ENCODE measurements at places on chromosomes 12 and 14.

- DNase-seq: no peak
These were observed 2.9 kb downstream of the GLT1D1 start for GRCh38 chr12:128856035-128856790.

DNA sequence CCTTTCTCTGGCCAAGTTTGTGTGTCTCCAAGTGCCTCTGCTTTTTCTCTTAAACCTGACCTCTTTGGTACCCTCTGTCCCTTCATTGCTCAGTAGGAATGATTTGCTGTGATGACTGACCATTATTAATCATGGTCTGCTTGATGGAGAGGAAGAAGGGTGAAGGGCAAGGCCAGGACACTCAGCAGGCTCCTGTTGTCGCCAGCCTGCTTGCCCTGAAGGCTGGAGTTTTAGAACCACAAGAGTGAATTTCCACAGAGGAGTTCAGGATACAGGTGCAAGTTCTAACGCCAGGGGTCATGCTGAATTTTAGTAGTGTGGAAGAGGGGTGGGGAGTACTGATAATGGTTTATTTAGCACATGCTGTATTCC, 2.8 kb upstream of the ITGA5 start:
- DNase-seq: no peak

- no peak for DNase-seq
These were observed 96.1 kb downstream of the PIWIL1 start for GRCh38 chr12:130433834-130434233.

GRCh38 chr12:6957151-6957701, 6.1 kb downstream of the PTPN6 start:
- no peak for DNase-seq

DNA sequence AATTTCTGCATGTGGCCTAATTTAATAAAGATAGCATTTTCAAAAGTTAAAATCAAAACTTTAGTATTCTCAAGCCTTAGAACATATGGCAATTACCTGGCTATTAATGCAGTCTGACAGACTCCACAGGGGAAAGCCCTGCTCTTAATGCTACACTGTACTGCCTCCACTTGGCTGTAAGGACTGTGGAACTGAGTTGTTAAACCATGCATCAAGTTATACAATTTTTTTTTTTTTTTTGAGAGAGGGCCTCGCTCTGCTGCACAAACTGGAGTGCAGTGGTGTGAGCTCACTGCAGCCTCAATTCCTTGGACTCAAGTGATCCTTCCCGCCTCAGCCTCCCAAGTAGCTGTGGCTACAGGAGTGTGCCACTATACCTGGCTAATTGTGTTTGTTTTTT, 19.0 kb upstream of the NDUFA12 start:
- no peak for DNase-seq

DNA sequence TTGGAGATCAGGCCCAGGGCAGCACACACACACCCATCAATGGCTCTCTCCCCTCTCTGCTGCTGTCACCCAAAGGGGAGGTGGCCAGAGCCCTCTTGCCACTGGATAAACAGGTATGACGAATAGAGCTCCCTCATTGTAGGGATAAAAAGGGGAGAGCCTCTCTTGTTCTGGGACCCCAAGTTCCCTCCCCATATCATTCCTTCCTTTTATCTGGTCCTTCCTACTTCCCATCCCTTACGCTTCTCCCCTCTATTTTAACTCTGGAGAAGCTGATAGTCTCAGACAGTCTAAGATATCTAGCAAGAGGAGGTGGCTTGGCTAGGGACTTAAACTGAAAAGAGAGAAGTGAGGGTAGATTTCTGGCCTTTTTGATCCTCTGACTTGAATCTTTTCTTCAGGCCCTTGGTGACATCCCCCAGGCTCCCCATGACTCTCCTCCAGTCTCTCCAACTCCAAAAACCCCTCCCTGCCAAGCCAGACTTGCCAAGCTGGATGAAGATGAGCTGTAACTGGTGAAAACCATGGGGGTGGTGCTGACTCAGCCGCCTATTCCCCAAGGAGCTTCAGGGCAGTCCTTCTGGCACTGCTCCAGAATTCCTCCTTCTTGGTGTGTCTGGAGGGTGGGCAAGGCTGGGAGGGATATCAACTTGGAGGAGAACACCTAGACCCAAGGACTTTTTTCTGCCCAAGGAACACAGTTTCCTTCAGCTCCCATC, 5.3 kb downstream of the ARHGEF25 start:
- no peak for DNase-seq

DNA sequence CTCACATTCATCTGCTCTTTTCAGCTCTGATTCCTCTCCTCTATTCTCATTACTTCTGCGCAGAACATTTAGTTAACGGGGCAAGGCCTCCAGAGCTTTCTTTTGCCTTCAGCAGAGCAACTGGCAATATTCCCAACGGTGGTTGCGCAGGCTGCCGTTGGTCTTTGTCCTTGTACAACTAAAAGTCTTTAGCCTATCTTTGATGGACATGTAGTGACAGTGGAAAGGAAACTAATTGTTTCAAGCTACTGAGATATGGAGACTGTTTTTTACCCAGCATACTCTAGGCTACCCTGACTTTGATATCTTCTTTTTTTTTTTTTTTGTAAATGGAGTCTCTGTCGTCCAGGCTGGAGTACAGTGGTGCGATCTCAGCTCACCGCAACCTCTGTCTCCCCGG, 12.6 kb downstream of the R3HDM2 start:
- DNase-seq: no peak

DNA sequence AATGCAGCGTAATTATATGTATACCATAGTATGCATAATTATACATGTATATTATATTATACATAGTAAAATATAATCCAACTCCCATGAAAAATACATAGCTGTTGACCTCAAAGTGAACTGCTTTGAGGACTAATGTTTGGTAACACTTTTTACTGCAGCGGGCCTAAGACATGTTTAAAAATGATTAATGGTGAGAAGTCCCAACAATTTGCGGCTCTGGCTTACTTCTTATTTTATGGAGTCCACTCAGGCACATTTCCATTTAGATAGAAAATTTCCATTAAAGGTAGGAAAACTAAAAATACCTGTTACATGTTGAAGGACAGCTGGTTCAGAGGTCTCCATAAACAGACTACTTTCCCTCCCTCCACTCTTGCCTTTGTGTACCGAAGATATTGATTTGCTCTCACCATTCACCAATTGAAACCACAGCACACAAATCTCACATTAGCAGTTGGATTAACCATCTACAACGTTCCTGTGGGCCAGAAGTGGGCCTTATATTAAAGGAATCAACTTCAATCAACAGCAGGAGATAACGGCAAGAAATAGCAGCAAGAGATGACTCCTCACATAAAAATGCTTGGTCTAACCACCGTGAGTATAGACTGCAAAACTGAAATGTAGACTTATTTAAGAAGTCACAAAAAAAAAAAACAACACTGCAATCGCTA, 14.1 kb upstream of the NT5DC3 start:
- no peak for DNase-seq

GRCh38 chr12:31248815-31249214, 77.1 kb downstream of the SINHCAF start:
- no peak for DNase-seq

DNA sequence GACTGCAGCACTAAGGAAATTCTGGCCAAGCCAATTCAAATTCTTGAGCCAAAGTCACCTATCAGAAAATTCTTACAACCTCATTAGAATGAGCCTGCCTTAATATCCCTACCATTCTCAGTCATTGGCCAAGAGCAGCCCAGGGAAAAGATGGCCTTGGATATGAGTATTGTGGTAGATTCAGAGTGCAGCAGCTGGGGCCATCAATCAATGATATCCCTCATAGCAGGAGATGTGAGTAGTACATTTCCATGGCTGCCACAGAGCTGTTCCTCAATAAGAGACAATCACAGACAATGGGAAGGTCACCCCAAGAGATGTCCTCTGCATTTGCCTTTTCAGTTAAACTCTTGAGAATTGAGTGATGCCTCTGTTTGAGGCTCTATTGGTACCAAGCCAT, 161.6 kb downstream of the DYRK2 start:
- DNase-seq: no peak

- DNase-seq: no peak
These were observed 24.4 kb upstream of the CRACR2A start for GRCh38 chr12:3777206-3777809.

GRCh38 chr12:3371018-3371417, 120.0 kb upstream of the PRMT8 start:
- DNase-seq: no peak

DNA sequence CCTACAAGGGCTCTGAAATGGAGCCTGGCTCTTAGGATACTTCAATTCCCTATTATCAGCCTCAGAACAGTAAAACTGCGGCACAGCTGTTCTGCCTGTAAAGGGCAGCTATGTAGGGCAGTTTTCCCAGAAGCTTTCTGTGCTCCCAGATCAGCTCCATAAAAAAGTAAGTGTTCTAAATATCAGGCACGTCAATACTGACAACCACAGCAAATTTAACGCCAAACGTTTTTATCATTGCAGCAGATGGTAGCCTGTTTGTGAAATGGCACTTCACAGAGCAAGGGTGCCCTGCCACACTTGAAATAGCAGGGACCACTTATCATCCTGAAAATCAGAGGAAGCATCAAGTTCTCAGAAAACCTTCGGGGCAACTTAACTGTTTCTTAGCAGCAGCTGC, 54.8 kb upstream of the PTHLH start:
- DNase-seq: no peak

GRCh38 chr14:70654632-70655031, 12.9 kb downstream of the TTC9 start:
- no peak for DNase-seq

- no peak for DNase-seq
These were observed 20.4 kb upstream of the SMOC1 start for GRCh38 chr14:69858801-69859200.
